ENCODE measurements at places on chromosomes 13 and 19.

DNA sequence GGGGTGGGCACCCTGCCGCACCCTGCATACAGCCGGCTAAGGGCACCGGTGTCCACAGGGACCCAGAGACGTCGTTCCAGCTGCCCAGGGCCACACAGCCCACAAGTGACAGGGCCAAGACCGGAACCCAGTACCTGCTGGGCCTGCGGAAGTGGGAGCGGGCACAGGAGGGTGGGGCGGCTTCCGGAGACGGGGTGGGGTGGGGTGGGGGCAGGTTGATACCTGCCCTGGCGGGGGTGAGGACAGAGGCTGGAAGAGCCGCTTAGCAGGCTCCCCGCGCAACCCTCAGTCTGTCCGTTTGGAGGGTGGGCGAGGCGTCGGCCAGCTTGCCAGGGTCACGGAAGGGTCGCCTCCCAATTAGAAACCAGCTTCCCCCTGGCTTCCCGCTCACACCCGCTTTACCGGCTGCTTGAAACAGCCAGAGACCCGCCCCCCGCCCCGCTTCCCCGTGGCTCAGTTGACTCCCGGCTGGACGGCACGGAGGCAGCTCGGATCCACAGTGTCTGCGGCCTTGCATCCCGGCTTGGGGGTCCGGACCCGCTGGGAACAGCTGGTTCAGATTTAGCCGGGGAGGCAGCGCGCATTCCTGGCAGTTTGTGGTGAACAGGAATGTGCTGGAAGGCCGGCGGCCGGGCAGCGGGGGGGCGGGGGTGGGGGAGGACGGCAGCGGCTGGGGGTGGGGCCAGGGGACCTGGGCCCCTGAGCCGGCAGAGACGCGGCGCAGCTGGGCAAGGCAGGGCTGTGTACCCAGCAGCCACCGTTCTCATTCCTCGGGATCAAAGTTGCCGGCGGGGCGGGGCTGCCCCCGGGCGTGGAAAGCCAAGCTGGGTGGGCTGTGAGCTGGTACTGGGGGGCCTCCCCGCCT lies 1.9 kb downstream of the CNN2 start:
- DNase-seq: peak; percentile 99

DNA sequence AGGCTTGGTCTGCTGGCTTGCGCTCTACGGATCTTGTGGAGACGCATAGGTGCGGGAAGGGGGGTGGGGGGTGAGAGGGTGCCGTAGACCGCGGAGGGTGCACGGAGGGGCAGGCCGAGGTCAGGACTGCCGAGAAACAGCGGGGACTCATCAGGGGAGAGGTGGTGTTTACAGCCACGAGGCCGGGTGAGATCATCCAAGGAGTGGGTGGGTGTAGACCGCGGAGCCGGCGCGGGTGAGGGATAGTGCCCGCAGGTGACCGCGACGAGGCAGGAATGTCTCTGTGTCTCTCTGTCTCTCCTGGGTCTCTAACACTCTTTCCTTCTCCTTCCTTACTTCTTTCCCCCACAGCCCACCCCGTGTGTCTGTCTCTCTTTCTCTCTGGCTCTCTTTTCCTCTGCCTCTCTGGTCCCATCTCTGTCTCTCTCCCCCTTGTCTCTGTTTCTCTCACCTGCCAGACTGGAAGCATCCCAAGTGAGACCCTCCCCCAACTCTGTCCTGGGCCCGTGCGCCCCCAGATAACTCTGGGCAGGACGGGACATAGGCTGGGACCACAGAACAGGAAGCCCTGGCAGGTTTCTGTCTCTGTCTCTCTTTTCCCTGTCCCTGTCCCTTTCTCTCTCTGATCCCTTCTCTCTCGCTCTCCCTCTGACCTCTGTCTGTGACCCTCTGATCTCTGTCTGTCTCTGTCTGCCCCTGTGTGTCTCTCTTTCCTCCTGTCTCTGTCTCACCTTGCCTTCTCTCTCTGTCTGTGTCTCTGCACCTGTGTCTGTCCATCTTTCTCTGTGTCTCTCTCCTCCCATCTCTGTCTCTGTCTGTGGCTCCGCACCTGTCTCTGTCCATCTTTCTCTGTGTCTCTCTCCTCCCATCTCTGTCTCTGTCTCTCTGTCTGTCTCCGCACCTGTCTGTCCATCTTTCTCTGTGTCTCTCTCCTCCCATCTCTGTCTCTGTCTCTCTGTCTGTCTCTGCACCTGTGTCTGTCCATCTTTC lies 1.8 kb upstream of the KLK4 start:
- no peak for DNase-seq

DNA sequence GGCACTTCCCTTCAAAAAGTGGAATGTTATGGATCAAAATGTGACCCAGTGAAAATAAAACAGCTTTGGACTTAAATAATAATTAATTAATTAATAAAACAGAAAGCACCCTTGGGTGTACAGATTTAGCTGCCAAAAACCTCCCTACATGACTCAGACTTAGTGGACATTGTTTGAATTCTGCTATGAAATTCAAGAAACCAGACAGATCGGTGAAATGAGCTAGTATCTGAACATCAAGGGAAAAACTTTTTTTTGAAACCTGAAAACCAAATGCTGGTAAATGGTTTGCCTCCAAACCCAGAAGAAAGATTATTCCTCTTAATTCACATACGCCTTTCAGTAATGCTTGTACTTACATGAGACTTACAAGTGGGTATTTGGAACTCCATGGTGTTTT lies 33.5 kb downstream of the SOX21 start:
- no peak for DNase-seq

GRCh38 chr19:29817316-29817715 lies 5.5 kb downstream of the CCNE1 start:
- no peak for DNase-seq

- DNase-seq: no peak
These were observed 96.2 kb upstream of the RNF113B start for GRCh38 chr13:98273067-98273823.

DNA sequence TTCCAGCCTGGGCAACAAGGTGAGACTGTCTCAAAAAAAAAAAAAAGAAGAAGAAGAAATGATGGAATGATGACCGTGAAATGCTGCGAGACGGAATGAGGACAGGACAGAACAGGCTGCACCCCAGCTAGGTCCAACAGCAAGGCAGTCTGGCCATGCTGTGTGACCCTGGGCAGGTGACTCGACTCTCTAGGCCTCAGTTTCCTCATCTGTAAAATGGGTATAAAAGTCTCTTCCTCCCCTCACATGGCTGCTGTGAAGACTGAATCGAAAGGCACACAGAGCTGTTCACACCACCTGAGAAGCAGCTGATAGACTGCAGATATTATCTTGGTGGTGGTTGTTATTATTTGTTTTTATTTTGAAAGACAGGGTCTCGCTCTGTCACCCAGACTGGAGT lies 22.3 kb downstream of the PTPRS start:
- no peak for DNase-seq
